ENCODE measurements at places on chromosomes 7 and 10.

GRCh38 chr7:45692031-45692430 is 117.9 kb downstream of the ADCY1 start:
- DNase-seq: no peak

DNA sequence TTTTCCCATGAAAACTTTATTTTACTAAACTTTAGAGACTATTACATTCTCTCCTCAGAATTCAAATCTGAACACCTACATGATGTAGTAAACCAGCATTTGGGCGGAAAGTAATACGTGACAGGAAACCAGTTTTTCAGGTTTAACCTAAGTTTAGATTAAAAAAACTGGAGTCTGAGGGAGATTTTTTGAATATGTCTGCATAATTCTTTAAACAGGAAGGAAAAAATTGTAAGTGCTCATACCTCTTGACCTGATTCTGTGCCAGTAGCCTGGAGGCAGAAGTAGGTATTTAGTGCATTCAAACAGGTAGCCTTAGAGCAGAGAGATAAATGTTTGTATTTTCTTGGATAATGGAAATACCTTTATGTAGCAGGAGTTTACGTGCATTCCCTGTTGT is 224.3 kb downstream of the MDFIC start:
- no peak for DNase-seq

DNA sequence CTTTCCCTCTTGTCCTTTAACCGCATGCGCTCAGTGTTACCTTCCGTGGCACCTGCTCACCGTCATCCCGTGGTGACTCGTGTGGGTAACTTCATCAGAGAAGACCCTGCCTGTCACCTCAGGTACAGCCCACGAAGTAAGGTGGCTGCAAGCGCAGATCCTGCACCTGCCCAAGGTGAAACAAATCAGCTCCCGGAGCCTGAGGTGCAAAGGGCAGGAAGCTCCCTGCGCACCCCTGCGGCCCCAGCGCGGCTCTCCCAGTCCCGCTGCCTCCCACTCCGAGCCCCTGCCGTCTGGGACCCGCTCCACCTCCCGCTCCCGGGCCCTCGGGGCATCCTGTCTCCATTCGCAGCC is 110.9 kb upstream of the LANCL2 start:
- no peak for DNase-seq

DNA sequence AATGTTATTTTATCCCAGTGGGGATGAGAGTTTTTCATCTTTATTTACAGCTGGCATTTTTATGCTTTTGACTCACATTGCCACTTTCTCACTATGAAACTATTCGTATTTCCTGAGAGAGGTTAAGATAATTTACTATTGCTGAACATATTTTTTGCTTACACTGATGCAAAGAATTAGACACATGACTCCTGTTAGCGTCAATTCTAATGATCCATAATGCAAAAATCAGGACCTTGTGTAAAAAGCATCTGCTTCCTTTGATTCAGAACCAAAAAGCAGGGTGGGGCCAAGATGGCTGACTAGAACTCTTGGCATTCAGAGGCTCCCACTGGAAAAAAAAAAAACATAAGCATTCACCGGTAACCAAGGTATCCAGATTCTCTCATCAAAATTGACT is 464.8 kb downstream of the SEMA3D start:
- DNase-seq: no peak

DNA sequence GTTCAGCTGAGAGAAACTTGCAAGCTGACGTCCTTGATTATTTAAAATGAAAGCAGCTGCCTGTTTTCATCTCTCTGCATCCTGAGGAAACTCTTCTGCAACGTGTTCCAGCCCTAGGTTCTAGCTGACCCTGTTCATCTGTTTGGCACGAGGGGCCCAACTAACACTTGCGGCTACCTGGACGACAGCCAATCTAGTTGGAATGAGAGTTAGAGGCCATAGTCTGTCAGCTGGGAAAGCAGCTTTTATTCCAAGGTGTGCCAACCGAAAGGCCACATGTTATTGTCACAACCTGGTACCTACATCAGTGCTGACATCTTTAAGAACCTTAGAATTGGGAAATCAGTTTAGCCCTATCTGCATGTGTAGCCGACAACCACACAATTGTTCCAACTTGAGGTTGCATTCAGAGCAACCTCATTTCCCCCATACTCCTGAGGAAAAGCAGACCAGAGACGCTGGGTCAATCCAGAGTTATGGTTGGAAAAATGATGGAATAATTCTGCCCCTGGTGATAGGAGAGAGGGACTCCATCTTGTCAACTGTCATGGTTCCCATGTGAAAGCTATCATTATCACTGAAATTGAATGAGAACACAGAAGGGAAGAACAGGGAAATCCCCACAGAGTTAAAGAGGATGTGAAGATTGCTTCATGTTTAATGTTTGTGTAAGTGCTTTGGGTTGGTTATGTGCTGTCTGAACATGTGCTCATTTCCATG is 121.6 kb downstream of the EGFR start:
- no peak for DNase-seq

GRCh38 chr10:103637927-103638557 is 144.5 kb downstream of the NEURL1 start:
- DNase-seq: no peak

DNA sequence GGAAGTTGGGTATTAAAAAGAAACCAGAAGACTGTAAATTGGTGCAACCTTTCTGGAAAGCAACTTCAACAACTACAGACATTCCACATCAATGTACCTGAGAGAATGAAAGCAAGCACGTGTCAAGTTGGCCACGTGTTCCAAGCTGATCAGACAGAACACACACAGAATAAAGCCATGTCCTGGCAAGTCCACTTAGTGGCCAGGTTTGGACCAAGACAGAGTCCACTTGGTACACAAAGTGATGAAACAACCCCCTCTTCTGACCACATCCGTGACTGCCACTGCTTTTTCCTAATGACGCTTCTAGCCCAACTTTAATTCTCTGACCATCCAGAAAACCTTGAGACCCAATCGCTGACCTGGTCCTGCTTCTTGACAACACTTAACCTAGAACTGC is 109.4 kb downstream of the ABLIM1 start:
- no peak for DNase-seq

GRCh38 chr7:116497708-116498107 is 1.8 kb upstream of the CAV2 start:
- DNase-seq: no peak

GRCh38 chr7:116918704-116919103 is 34.6 kb upstream of the ST7 start:
- no peak for DNase-seq

DNA sequence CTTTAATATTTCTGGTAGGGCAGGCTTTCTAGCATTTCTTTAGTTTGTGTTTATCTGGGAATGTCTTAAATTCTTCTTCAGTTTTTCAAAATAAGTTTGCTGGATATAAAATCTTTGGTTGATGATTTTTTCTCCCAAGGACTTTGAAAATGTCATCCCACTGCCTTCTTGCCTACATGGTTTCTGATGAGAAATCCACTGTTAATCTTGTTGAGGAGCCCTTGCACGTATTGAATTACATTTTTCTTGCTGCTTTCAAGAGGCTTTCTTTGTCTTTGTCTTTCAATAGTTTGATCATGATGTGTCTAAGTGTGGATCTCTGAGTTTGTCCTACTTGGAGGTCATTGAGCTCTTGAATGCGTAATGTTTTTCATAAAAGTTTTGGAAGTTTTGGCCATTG is 66.0 kb downstream of the CASD1 start:
- no peak for DNase-seq

- DNase-seq: peak; percentile 10
Observed at GRCh38 chr7:127905491-127906330, 125.5 kb downstream of the LRRC4 start.

DNA sequence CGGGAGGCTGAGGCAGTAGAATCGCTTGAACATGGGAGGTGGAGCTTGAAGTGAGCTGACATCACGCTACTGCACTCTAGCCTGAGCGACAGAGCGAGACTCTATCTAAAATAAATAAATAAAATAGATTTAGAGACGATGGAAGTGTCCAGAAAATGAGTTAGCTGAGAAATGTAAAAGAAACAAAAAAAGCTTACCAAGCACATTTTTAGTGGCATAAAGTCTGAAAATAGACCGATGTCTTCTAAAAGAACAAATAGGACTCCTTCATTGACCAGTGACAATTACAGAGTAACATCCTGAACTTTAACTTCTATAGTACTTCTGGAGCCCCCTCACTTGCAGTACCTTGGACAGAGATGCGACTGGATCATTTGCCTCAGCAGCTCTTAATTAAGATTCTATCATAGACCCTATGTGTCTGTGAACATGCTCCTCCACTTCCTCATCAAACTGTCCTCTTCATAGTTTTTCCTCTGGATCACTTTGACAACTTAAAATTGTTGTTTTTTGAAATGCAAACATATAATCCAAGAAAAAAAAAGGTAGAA is 25.2 kb upstream of the SRPK2 start:
- no peak for DNase-seq

DNA sequence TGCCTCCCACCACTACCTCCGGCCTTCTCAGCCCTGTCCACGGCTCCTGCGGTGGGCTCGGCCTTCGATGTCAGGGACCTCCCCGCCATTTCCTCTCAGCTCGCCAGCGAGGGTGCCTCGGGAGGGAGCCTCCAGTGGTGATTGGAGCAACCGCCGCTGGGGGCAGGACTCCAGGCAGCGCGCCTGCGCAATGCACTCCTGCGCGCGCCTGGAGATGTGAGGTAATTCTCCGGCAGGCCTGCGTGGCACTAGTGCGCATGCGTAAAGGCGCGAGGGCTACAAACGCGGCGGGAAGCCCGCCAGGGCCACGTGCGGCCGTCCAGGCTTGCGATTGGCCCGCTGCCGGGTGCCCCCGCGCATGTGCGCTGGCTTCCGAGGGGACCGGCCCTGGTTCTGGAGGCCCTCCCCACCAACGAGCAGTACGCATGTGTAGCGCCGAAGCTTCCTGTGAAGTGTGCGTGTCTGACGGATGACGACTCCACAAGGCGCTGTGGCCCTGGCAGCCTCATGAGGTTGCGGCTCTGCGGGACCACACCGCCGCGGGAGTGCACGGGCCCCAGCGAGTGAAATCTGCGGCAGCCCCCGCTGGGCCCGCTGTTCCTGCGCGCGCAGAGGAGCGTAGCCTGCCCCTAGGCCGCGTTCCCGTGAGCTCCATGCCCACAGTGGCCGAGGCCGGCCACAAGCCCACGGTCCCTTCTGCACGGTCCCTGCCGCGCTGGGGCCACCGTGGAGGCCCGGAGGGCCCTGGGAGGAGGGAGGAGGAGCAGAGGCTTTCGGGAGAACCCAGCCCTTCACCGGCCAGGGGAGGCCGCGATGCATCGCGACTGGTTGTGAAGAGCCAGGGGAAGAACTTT is at the start of gene SYCE1:
Gene SYCE1, minus strand, starts transcription at position 143 of the 854 bp plus-strand sequence. Its CDS starts 54 bp downstream, at position 89.
- DNase-seq: peak; percentile 8

DNA sequence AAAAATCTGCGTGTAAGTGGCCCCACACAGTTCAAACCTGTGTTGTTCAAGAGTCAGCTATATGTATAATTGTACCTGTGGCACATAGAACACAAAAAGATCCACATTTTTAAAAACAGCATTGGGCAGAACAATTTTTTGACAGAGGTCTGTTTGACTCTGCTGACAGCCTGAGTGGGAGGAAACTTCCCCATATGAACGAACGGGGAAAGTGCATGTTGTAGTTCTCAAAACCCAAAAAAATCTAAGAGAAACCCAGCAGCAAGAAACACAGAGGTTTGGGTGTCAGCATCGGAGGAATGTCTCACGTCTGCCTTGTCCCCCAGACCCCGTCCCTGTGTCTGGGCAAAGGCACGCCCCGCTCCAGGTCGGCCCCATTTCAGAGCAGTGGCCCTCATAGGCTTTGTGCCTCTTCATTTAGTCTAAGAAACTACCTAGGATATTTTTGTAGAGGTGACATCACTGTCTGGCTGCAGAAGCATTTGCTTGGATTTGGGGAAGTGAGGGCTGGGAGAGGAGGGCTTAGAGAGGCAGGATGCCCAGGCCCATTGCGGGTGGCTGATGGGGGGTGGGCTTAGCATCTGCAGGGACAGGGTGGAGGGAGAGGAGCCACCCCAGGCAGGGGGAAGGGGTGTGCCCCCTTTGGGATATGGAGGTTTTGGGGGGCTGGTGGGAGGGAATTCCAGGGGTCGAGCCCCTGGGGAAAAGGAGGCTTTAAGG is 11.0 kb downstream of the CUX1 start:
- DNase-seq: no peak

- no peak for DNase-seq
Observed at GRCh38 chr7:116948934-116949333, 4.4 kb upstream of the ST7 start.

GRCh38 chr7:23100697-23101096 is 4.9 kb upstream of the KLHL7 start:
- DNase-seq: no peak

- no peak for DNase-seq
Observed at GRCh38 chr7:29480451-29480850, 83.2 kb upstream of the PRR15 start.

GRCh38 chr7:30941582-30942323 is 22.0 kb upstream of the GHRHR start:
- DNase-seq: no peak

DNA sequence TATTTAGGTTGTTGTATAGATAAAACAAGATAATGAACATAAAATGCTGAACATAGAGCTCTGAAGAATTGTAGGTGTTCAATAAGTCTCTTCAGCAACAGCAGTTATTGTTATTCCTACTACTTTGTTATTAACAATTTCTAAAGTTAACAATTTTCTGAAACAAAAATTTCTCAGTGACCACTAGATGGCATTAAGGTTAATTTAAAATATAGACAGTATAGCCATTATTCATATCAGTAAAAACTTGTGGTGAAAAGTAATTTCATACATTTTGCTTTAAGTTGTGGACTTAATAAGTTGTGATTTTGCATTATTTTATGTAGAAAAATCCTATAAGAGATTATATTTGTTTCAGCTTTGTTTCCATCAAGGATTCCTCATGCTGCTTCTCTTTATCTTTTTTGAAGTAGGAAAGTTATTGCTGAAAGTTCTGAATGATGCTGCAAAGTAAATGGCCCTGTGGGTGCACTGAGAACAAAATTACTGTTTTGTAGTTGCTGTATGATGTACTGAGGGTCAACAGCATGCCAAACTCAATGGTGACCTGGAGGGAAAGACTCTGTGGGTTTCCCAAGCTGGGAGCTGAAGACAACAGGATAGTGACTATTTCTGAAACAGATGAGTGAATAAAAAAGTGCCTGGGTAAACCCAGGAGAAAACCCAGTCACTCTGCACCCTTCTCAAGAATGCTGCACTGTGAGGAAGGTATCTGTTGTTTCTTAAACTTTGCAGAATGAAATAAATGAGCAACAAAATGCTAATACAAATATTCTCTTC is 253.6 kb downstream of the KIF20B start:
- no peak for DNase-seq

- no peak for DNase-seq
Observed at GRCh38 chr10:13717936-13718772, 131.4 kb downstream of the PRPF18 start.

DNA sequence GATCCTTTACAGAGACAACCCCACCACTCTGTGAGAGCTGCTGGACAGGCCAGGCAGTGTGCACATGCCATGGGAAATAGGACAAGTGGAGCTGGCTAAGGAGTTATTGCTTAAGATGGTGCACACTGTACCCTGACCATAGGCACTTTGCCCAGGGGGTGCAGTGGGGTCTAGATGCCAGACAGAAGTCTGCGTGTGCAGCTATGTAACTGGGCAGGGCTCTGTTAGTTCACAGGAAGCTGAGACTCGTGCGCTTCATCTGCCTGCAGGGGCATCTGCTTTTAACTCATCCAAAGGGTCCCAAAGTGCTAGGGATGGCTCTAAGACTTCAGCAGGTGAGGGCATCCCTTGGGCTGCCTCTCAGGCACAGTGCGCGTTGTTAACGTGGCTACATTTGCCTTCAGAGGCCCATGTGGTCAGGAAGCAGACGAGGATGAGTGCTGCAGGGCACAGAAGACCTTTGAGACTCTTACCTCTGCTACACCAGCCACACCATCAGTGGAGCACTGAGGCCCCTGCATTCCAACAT is 77.7 kb upstream of the GPR26 start:
- no peak for DNase-seq

- DNase-seq: no peak
Observed at GRCh38 chr7:94382132-94382531, 12.6 kb upstream of the COL1A2 start.

- DNase-seq: no peak
Observed at GRCh38 chr7:84614821-84615501, 420.4 kb upstream of the SEMA3A start.
